ENCODE measurements at places on chromosomes 16 and 17. TPM values are rescaled to one million over a fixed set of nuclear protein-coding genes. Genes with fewer than 3 reads are reported as not detected.

The ALDH3A1 gene
- not detected for total RNA-seq

The P3H4 gene
- 3.6 TPM for total RNA-seq

DNA sequence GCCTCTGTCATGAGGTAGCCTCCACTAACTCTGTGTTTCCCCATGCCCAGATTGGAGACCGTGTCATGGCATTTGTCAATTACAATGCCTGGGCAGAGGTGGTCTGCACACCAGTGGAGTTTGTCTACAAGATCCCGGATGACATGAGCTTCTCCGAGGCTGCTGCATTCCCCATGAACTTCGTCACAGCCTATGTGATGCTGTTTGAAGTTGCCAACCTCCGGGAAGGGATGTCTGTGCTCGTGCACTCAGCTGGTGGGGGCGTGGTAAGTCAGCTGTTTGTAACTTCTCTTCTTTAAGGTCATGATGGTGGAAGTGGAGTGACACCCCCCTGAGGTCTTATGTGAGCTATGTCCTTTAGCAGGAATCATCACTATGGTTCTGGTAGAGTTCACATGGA is 36.8 kb downstream of the VAT1L start:
- no peak for DNase-seq

GRCh38 chr17:48751172-48751571 is 22.6 kb upstream of the HOXB13 start:
- DNase-seq, result no peak

The PNMT gene
- not detected for total RNA-seq

The CIITA gene
- total RNA-seq, result 2.4 TPM

DNA sequence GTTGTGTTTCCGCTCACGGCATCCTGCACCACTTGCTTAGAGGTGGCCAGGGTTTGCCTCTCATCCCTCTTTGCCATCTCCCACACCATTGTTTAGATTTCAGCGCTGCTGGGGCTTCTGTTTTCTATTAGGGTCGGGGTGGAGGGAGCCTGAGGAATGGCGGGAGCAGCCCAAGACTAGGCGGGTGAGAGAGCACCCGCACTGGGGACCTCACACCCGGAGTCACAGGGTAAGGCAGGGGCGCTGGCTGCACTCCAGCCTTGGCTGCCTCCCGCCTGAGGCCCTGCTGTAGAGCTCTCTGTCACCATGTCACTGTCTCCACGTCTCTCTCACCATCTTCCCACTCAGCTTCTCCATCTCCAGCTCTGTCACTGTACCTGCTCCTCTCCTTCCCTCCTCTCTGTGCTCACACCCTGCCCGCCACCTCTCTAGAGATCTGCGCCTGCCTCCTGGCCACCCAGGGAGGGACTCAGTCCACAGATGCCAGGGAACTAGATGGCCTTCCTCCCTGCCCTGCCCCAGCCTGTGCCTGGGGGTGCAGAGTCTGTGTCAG is 32.8 kb upstream of the ABCC3 start:
- DNase-seq, result no peak

DNA sequence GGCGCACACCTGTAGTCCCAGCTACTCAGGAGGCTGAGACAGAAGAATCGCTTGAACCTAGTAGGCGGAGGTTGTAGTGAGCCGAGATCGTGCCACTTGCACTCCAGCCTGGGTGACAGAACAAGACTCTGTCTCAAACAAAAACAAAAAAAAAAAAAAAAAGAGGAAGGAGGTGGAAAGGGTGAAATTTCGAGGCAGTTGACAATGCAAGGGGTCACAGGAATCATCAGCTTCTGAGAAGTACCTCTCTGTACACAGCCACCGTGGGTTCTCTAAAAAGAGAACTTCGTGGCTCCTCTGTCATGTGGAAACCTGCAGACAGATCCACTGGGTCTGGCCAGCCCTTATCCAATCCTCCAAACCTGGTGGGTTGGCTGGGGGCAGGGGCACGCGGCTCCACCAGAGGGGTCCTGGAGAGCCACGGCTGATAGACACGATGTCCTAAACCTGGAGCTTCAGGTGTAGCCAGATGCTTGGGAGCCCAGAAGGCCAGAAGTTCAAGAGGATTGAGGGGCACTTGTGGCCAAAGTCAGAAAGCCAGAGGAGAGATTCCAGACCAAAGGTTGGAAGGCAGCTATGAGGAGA is 540 bp upstream of the CD300LF start:
- no peak for DNase-seq

The SHISA9 gene
- 0.08 TPM for total RNA-seq

The KRTAP9-2 gene
- not detected for total RNA-seq

GRCh38 chr17:78184351-78184750 is 2.5 kb downstream of the TK1 start:
- no peak for DNase-seq

The ATMIN gene
- 27.2 TPM for total RNA-seq

The MARCHF10 gene
- total RNA-seq, result not detected
